ENCODE measurements at places on chromosomes 11 and 22.
A peak's percentile ranks its signal among the peaks of the same experiment; 100 is the strongest.

- DNase-seq, result peak; percentile 32
Measured at GRCh38 chr11:116829525-116830183, at the start of gene APOC3. Gene APOC3 (plus strand): TSS chr11:116829907. CDS start chr11:116830583, 676 bp downstream.

DNA sequence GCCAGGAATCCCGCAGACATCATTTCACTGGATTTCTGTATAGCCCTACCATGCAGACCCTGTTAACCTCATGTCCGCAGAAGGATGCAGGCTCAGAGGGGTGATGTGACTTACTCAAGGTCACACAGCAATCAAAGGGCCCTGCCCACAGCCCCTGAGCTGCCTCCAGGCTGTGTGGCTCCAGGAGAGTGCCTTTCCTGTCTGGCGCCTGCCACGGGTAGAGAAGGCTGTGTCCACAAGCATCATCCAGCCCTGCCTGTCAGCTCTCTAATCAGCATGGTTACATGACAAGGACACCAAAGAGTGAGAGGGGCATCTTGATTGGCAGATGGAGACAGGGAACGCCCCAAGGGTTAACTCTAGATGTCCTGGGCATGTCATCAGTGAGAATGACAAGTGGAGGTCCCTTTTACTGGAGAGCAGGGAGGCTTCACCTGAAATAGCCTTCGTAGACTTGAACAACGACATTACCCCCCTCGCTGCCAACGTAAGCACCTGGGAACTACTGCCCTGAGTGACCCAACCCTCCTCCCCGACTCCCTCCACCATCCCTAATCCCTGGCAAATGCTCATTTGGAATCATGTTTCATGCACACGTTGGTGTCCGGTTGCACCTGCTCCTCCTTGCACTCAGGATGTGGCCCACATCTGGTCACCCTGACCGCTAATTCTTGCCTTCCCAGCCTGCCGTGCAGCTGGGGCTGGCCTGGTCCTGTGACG is 6.9 kb downstream of the FGF19 start:
- no peak for DNase-seq

DNA sequence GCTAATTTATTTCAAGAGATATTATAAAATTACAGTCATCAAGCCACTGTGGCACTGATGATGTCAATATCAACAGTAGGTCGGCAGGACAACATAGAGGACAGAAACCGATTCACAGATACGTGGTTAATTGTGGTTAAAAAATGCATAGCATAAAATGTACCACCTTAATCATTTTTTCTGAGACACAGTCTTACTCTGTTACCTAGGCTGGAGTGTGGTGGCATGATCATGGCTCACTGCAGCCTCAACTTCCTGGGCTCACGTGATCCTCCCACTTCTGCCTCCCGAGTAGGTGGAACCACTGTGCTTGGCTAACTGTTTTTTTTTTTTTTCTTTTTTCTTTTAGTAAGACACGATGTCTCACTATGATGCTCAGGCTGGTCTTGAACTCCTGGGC is 21.0 kb upstream of the TOLLIP start:
- DNase-seq, result no peak

DNA sequence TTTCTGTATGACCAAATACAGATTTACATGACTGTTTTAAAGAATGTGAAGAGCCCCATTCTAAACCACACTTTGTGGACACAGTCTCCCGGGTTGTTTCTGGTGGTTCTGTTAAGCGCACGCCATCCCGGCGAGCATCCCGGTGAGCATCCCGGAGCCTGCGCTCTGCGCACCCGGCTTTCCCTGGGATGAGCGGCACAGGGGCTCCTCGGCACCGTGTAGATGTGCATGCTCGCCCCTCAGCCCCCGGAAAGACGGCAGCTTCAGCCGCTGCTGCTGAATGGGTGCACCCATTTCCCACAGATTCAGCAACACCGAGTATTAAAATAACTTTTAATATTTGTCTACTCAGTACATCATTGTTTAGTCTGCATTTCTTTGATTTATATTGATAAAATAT is 36.0 kb downstream of the GLB1L2 start:
- DNase-seq, result no peak

- peak; percentile 75 for DNase-seq
Measured at GRCh38 chr22:22948651-22949571, 61.3 kb downstream of the IGLL5 start.

GRCh38 chr22:34608540-34609115 is 457.3 kb upstream of the ISX start:
- peak; percentile 18 for DNase-seq
